ENCODE measurements at places on chromosomes 6 and 20.
A peak's percentile ranks its signal among the peaks of the same experiment; 100 is the strongest.

- DNase-seq, result no peak
Observed at GRCh38 chr6:82843291-82843885, 222.3 kb downstream of the UBE3D start.

DNA sequence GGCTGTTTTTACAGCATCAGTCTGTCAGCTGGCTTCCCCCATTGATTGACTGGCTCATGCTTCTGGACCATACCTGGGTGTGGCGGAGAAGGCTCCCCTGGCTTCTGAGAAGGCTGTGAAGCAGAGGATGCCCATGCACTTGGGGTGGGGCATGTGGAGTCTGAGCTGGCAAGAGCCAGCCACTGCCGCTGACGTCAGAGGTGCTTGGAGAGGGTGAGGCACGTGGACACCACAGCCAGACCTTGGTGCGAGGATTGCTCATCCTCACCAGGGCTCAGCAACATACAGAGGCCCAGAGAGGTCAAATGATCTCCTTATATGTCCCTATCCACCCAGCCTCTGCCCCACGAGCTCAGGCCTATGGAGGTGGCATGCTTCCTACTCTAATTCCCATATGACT, 211.2 kb upstream of the PMEPA1 start:
- DNase-seq, result no peak

DNA sequence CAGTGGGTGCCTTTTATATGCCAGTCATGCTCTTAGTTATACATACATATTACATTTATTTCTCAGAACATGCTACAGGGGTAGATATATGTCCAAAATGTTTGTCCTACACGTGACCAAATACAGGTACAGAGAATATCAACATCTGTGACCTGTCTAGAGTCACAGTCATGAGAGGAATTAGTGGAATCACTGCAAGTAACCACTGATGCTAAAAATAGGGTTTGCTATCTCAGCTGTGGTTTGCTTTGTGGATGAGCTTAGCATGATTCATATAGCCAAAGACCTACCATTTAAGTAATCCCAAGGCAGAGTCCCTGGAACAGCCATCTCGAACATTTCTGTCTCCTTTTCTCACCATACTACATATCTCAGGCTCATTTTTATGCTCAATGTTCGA, 32.3 kb downstream of the GSTA3 start:
- DNase-seq, result no peak

- DNase-seq, result peak; percentile 50
Observed at GRCh38 chr20:45419188-45420091, 3.5 kb downstream of the PIGT start.

- peak; percentile 39 for DNase-seq
Observed at GRCh38 chr20:49747707-49748524, 34.2 kb upstream of the B4GALT5 start.

- no peak for DNase-seq
Observed at GRCh38 chr6:68691120-68691519, 56.0 kb downstream of the ADGRB3 start.

- DNase-seq, result no peak
Observed at GRCh38 chr6:72321788-72322187, 300.1 kb upstream of the KCNQ5 start.

DNA sequence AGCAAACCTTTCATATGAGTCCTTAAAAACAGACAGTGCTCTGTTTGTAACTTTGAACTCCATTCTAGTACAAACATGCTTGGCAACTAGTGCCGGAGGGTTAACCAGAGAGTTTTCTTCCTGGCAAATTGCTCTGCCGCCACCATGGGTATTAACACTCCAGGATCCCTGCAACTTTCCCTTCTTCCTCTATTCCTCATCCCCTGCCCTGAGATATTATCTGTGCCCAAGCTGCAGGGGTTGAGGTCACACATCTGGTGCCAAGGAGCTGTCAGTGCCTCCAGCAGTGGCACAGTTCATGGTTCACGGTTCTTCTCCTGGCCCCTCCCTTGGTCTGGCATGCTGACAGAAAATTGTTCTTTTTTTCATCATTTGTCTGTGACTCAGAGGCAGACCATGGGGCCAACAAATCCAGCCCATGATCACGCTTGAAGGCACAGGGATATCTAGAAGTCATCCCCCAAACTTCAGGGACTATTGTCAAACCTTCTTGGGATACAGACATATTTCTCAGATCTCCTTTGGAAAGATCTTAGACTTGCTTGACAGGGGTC, 77.5 kb downstream of the ATXN1 start:
- DNase-seq, result no peak

DNA sequence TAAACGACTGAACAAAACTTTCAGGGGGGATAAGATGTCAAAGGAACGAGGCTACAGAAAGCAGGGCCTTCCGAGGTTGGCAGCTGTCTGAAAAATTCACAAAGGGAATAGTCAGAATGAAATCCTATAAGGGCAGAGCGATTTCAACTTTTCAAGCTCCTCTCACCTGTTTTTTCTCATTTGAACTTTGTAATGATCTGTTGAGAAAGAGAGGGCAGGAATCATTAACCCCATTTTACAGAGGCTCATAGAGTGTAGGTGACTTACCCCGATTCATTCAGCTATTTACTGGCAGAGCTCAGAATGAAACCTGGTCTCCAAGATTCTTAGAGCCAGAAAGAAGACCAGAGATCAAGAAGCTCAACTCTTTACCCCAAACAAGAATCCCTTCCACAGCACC, 266.1 kb upstream of the ARID1B start:
- no peak for DNase-seq

DNA sequence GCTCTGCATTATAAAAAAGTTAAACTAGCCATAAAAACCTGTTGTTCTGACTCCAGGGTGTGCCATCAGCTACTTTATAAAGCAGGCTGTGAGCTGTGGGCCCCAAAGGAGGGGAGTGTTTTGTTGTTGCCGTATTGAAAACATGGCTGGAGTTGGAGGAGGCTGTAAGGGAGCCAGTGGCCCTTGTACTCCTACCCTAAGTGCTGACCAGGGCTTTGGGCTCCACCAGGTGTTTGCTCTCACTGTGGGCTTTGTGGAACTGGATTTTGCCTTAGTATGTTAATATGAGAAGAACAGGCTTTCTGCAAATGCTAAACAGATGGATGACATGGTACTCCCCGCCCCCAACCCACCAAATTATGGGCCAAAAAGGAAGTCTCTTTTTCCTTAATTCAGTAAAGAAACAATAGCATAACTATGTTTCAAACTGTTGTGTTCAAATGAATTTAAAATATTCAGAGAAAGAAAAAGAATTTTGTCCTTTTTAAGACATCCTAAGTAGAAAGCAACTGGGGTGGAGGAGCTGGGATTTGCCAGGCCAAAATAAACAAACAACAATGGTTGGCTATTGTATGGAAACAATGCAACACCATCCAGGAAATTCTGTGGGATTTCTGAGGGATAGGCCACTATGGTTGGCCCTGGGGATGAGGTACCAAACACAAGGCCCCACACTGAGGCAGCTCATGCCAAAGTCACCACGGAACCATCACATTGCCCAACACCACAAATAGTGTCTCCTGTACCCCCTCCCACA, 63.3 kb downstream of the PLCG1 start:
- DNase-seq, result no peak

GRCh38 chr20:38764567-38765318, 16.5 kb downstream of the ACTR5 start:
- DNase-seq, result peak; percentile 85

DNA sequence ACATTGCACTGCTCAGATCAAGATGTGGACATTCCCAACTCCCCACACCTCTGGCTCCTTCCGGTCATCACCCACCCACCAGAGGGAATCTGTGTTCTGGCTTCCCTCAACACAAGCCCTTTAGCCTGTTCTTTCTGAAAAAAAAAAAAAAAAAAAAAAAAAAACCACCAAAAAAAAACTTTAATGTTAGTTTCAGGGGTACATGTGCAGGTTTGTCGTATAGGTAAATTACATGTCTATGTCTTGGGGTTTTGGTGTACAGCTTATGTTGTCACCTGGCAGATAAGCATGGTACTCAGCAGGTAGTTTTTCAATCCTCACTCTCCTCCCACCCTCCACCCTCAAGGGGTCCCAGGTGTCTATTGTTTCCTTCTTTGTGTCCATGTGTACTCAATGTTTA, 135.8 kb upstream of the FOXA2 start:
- DNase-seq, result no peak

Measured in putamen (tissue), 1 donor.